ENCODE measurements at places on chromosomes 11 and 22.

GRCh38 chr11:50333861-50334260 lies 301.2 kb downstream of the OR4C45 start:
- DNase-seq, result no peak

DNA sequence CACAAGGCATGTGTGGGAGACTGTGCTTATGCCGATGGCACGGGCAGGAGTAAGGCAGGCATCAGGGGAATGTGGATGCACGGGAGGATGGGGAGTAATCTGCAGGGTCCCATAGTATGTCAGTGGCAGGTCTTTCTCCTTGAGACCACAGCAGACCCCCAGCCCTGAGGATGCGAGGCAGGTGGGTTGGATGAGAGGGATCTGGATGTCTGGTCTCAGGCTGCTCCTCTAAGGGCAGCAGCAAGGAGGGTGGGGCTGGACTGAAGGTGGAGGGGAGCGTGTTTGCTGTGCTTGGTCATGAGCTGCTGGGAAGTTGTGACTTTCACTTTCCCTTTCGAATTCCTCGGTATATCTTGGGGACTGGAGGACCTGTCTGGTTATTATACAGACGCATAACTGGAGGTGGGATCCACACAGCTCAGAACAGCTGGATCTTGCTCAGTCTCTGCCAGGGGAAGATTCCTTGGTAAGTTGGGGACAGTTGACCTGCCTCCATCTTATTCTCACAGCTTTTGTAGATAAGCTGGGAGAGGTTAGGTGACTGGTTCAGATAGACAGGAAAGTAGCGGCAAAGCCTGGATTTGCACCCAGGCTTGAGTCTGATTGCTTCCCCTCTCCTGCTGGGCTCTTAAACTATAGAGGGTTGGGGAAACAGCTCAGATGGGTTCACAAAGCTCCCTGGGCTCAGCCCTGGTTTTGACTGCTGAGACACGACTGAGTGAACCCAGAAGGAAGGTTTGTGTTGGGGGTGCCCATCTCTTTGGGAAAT lies at the start of gene APOL1:
TSS of gene APOL1 (plus strand) at position 380 of the 769 bp plus-strand sequence. CDS start 1,823 bp downstream, outside the sequence.
- DNase-seq, result no peak

DNA sequence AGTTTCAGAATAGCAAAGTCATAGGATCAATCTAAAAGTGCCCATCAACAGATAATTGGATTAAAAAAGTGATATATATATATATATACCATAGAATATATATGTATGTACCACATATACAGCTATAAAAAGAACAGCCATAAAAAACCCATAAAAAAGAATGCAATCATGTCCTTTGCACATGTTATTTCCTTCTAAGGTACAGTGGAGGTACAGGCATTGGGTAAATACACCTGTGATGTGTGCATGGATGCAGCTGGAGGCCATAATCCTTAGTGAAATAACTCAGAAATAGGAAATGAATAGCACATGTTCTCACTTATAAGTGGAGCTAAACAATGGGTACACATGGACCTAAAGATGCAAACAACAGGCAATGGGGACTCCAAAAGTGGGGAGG lies 7.1 kb upstream of the DKK3 start:
- no peak for DNase-seq

- DNase-seq, result no peak
These were observed 8.3 kb downstream of the TST start for GRCh38 chr22:37010976-37011375.

DNA sequence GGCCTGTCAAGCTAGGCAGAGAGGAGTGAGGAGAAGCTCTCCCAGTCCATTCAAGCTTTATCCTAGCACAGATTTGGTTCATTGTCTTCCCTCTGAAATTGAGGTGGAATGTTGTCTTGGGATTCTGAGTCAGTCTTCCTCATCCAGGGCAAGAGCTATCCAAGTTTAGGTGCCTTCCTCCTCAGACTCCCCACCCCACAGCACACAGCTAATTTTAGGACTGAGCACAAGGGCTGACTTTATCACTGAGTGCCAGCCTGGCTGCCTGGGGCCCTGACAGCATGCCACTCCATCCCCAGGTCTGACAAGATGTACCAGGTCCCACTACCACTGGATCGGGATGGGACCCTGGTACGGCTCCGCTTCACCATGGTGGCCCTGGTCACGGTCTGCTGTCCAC lies 2.6 kb downstream of the PGAP2 start:
- no peak for DNase-seq

DNA sequence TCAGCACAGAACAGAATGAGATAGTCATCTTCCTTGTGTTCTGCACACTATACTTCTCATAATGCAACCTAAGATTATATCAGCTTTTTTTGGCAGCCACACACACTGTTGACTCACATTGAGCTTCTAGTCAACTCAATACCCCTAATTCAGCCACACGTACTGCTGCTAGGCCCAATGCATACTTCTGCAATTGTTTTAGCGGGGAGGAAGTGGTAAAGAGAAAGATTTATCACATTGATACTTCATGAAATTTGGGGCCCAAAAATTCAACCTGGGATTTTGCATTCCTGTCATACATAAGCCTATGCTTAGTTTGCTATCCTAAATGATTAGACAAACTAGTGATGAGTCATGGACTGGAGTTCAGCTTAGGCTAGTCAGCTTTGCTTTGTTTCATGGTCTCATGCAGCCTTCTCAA lies 8.6 kb upstream of the UPB1 start:
- no peak for DNase-seq

- DNase-seq, result peak; percentile 90
These were observed 27.8 kb upstream of the ROBO3 start for GRCh38 chr11:124837491-124837856.

DNA sequence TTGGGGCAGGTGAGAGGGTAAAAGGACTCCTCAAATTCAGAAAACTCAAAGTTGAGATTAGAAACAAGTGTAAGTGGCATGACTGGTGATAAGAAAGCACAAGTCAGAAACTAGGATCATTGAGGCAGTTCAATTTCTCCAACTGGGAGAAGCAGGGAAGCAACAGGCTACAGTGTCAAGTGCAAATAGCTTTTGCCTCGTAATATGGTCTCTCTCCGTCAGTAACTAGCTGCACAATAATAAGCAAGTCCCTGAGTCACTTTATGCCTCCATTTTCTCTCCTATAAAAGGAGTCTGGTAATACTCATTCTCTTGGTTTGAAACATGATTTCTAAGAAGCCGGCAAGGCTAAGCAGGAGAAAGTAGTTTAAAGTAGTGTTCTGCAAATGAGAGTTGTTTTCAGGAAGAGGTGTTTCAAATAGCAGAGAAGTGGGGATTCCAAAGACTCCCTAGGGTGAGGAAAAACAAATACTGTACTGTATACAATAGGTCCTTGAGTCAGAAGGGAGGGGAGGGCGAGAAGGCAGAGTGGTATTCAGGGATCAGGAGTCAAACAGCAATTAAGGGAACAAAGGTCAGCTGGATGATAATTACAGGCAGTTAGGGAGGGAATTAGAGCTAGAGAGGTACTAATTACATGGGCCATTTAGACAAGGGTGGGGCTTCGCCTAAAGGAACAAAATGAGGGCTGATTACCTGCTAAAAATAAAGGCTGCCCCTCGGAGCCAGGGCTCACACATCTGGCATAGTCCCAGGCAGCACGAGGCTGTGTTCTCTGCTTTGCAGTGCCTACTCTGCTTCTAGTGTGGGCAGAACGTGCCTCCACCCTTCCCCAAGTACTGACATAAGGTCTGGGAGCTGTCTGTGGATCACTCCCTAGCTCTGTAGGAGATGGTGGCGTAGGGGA lies 96.0 kb upstream of the BDNF start:
- peak; percentile 3 for DNase-seq

DNA sequence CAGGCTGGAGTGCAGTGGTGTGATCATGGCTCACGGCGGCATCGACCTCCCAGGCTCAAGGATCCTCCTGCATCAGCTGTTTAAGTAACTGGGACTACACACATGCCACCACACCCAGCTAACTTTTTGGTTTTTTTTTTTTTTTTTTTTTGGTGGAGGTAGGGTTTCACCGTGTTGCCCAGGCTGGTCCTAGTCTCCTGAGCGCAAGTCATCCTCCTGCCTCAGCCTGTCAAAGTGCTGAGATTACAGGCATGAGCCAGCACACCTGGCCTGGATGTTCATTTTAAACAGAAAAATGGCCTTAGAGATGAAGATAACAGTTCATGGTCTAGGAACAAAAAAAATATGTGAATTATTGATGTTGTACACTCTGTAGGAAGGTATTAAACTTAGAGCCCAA lies 13.6 kb upstream of the SLC25A18 start:
- no peak for DNase-seq

GRCh38 chr22:48748860-48749554 lies 1078.7 kb downstream of the BRD1 start:
- no peak for DNase-seq

- no peak for DNase-seq
These were observed 80.1 kb upstream of the RTL6 start for GRCh38 chr22:44578110-44578457.

- DNase-seq, result no peak
These were observed 236.8 kb upstream of the NCAM1 start for GRCh38 chr11:112724496-112724790.

- no peak for DNase-seq
These were observed 42.2 kb downstream of the WNT7B start for GRCh38 chr22:45934659-45935341.

- DNase-seq, result no peak
These were observed 66.0 kb upstream of the PAX6 start for GRCh38 chr11:31877083-31877482.

DNA sequence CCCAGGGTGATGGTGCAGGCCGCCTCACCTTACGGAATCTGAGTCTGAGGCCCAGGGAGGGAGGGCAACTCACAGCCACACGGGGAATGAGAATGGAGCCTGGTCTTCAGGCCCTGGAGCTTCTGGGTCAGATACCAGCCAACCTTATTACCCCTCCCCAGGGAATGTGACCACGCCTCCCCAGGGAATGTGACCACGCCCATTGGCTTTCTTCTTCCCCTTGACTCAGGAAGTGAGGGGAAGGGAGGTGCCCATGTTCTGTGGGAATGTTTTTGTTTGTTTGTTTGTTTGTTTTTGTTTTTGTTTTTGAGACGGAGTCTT lies 57.5 kb upstream of the RBFOX2 start:
- DNase-seq, result no peak
